ENCODE measurements at places on chromosomes 2 and 18.

GRCh38 chr18:21450913-21451312 is 149.6 kb downstream of the ESCO1 start:
- no peak for ATAC-seq

DNA sequence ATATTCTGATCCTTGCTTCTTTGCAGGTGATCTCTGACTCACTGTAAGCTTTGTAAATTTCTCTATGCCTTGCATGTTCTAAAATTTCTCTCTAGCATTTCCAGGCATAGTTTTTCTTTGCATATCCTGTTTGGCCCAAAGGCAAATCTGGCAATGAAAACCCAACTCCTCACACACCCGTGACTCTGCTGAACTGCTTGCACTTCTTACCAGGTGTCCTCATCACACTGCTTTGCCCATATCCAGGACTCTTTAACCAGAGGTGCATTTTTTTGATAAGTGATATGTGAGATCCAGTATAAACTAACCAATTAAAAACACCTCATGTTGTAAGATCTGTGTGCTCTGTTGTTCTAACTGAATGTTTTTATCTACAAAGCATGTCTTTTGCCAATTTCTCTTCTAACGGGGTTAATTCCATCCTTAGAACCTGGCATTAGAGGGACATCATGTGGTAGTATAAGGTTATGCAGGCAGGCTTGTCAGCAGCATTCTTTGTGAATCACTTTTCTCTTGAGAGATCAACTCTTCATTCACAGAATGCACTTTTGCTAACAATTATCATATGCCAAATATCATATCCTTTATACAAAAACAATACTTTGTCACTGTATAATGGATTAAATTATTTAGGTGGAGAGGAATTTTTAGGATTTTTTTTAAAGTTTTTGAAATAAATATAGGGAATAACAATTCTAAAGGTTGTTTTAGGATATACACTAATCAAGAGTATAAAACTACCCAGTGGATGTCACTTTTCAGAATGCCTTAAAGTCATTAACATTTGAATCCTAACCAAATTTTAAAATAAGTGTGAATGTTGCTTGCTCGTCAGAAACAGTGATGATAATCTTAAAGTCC is 20.8 kb upstream of the TMX3 start:
- no peak for ATAC-seq

GRCh38 chr2:60252581-60253150 is 300.8 kb downstream of the BCL11A start:
- ATAC-seq: no peak

DNA sequence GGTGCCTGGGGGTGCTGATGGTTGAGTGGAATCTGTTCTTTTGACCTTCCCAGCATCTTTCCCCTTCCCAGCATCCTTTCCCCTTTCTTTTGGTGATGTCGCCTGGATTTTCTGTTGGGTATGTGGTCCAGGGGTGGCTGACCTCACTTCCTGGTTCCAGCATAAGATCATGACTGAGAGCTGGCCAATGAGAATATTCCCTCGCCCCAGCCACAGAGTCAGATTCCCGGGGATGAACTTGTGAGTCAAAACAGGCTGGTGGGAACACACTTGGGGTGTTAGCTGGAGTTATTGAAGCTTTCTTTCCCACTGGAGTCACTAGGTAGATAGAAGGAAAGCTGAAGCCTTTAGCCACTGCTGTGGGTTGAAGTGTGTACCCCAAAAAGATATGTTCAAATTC is 28.0 kb upstream of the FOSL2 start:
- no peak for ATAC-seq

- peak; percentile 72 for ATAC-seq
Observed at GRCh38 chr2:181677912-181678586, 2.3 kb downstream of the NEUROD1 start.

GRCh38 chr18:25192065-25192464 is 159.9 kb downstream of the ZNF521 start:
- no peak for ATAC-seq

DNA sequence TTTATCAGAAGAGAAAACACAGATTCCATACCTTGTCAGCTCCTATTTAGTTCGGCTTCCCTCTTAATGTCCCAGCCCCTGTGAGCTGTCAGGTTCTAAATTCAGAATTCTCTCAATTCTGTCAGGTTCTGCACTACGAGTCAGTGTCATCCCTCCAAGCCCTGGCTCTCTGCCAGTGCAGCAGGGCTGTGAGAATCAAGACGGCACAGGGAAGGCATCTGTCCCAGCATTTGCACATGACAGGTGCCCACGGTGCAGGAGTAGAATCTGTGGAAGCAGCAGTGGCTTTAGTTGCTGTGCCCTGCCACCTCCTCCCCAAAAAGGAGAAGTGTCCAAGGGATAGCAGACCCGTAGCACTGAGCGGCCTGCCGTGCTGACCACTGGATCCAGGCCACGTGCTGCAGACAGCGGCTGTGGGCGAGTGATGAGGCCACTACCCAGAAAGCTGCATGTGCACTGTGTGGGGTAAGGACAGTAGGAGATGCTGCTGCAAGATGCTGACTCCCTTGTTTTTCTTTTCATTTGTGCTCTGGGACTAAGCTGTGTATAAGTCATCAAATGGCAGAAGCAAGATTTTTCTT is 12.8 kb downstream of the RBFA start:
- no peak for ATAC-seq

DNA sequence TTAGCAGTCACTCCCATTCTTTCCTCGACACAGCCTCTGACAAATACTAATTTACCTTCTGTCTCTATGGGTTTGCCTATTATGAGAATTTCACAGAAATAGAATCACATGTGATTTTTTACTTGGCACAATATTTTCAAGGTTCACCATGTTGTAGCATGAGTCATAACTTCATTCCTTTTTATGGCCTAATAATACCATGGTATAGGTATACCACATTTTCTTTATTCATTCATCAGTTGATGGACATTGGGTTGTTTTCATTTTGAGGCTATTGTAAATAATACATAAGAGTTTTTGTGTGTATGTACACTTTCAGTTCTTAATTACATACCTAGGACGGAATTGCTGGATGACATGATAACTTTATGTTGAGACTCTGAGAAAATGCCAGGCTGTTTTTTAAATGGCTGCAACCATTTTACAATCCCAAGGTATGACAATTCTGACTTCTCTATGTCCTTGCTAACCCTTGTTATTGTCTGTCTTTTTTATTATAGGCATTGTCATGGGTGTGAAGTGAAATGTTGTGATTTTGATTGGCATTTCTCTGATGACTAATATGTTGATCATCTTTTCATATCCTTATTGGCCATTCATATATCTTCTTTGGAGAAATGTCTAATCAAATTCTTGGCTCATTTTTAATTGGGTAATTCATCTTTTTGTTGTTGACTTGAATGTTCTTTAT is 87.9 kb downstream of the IRS1 start:
- no peak for ATAC-seq

- no peak for ATAC-seq
Observed at GRCh38 chr18:6476880-6477279, 62.2 kb upstream of the L3MBTL4 start.

DNA sequence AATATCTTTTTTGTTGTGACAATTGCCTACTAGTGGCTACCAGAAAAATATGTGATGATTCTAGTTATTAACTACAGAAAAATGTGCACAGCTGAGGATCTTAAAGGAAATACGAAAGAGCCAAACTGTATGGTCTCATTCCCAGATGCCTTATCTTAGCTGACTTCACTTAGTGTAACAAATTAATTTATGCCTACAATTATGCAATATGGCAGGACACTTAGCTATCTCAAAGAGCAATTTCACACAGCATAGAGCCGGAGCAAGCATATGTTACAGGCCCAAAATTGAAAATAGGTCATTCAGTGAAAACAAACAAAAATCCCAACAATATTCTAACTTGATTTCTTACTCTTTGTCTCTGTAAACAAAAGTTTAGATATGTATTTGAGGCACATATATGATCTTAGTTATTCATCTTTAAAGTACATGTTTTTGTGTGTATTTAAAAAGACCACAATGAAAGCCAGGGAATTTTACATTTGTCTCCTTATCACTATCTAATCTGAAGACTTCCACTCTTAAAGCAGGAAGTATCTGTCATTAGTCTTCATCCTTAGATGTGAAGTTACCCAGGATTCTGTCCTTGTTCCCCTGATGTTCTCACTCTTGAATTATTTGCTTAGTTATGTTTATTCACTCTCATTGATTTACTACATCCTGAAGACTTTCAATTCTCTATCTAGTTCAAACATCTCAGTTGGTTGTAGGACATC is 1579.0 kb upstream of the NXPH2 start:
- no peak for ATAC-seq

DNA sequence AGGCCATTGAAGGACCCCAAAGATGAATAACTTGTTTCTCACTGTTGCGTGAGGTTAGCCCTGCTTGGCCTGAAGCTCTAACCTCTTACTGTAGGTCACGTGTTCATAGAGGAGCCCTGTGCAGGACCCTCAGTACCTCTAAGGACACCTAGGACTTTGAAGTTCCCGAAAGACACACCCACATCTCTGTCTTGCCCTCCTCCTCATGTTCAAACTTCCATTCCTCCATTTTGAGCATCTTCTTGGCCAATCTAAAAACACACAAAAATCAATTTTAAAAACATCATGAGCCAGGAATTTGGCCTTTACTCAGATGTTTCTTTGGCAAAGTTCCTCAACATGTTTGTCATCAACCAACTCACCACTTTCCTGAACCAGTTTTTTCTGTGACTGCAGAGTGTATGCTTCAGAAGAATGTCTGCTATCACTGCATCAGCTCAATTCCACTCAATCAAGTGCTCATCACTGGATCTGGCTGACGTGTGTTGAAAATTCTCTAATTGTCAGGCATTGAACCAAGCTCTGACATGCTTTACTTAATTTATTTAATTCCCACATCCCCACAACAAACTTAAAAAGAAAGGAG is 101.6 kb downstream of the AP1S3 start:
- no peak for ATAC-seq

Data from gastroesophageal sphincter (tissue), 4 donors.